Ureter (tissue), 1 donor: ENCODE measurements at places on chromosomes 3 and 15.

DNA sequence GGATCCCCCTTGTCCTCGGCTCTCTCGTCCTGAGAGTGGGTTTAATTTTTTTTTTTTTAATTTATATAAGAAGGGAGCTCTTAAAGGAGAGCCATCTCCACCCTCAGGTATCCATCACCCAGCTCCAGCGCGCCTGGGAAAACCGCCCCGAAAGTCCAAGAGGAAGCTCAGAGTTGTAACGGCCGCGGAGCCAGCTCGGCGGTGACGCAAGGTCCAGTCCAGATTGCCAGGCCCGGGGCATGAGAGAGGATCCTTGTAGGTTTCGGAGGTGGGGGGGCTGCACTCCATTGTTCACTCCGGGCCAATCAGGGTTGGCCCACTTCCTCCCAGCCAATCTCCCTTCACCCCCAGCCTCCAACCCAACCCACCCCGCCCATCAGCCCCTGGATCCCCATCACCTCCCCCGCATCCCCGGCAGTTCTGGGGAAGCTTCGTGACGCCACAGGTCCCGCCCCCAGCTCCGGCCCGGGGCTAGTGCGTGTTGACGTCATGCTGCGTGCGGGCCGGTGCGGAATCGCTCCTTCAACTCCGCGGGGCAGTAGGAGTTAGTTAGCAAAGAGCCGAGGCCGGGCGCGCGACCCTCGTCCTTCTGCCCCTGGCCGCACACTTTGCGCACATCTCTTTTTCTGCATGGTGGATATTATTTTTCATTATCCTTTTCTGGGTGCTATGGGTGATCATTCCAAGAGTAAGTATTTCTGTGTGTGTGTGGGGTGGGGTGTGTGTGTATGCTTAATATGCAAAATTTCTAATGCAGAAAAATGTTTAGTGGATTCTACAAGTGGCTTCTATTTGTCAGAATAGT, at the start of gene ISL2:
Gene ISL2, plus strand, starts transcription at position 520 of the 805 bp plus-strand sequence. Its CDS starts 111 bp downstream, at position 631.
- DNase-seq = no peak

DNA sequence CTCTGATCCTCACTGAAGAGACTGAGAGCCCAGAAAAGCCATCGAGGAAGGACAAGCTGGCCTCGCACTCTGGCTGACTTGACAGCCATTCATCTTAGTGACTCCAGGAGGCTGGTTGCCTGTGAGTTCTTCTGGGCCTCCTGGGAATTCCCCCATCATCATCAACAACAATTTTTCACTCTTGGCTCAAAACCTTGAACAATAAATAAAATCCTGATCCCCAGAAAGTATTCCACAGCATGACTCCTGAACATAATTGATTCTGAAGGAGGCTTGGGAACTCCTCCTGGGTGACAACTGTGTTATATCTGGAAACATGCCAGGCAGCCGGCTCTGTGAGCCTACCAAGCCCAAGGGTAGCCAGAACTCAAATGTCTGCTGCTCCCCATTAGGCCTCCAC, 188.6 kb downstream of the SHQ1 start:
- DNase-seq = no peak

DNA sequence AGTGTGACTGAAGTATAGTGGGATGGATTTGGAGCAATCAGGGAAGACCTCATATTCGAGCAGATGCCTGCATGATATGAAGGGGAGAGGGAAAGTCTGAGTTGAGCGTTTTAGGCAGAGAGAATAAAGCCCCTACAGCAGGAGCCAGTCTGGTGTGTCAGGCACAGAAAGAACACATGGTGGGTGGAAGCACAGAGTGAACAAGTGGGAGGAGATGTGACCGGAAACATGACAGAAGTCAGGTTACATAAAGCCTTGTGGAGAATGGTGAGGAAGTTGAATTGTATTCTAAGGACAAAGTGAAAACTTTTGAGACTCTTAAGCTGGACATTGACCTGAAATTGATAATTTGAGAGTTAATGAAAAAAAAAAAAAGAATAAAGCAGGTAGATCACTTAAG, 541.0 kb downstream of the PLOD2 start:
- no peak for DNase-seq

- no peak for DNase-seq
Measured at GRCh38 chr3:145124900-145125678, 1035.9 kb downstream of the PLOD2 start.

- no peak for DNase-seq
Measured at GRCh38 chr3:100384733-100385525, 16.0 kb downstream of the TOMM70 start.

DNA sequence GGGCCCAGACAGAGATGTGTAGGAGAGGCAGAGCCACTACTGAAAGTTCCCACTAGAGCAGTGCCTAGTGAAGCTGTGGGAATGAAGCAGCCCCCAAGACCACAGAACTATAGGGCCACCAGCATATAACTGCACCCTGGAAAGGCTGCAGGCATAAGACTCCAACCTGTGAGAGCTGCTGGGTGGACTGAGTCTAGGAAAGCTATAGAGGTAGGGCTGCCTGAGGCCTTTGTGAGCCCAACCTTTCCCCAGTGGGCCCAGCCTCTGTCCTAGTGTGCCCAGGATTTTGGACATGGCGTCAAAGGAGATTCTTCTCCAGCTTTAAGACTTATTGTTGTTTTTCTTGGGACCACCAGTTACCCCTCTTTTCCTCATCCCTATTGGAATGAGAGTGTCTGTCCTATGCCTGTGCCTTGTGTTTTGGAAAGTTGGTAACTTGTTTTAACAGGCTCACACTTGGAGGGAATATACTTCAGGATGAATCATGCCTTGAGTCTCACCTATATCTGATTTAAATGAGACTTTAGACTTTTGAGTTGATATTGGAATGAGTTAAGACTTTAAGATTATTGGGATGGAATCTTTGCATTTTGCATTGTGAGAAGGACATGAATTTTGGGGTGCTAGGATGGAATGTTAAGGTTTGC, 28.1 kb downstream of the SLMAP start:
- DNase-seq = no peak

DNA sequence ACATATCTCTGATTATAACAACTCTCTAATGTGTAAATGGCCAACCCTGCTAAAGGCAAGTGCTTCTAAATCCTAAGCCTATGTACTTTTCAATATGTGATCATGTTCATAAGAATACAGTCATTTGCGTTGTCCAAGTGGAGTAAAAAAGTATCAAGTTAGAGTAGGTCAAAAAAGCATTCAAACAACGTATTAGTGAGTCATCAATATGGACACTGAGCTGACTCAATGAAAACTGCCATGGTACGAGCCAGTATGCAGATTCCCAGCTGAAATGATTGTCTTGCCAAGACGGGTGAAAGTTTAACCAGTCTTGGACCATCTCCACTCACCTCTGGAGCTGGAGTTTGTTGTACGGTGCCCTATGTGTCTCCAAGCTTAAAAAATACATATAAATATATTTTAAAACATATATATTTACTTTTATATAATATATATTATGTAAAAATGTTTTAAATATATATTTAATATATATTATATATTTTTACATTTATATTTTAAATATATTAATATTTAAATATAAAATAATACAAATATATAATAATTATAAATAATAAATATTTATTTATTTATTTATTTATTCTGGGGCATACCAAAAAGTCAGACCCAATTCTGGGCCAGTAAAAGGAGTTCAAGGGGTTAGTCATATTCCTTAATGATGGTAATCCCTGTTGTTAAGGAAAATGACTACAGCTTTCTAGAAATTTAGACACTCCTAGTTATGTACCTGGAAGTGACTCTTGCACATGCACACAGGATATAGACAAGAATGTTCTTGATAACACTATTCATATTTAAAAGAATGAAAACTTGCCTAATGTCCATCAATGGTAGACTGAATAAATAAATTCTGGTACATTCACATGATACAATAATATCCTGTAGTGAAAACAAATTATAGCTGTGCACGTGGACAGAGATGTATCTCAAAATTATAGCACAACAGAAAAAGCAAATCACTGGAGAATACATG, 27.2 kb downstream of the PLSCR4 start:
- DNase-seq = no peak

- DNase-seq = no peak
Measured at GRCh38 chr3:69063636-69064035, 11.5 kb upstream of the TMF1 start.

GRCh38 chr3:86984271-86984670, 6.7 kb downstream of the VGLL3 start:
- DNase-seq = no peak
